Bone marrow (tissue), 2 donors: ENCODE measurements at places on chromosomes 4 and X.

DNA sequence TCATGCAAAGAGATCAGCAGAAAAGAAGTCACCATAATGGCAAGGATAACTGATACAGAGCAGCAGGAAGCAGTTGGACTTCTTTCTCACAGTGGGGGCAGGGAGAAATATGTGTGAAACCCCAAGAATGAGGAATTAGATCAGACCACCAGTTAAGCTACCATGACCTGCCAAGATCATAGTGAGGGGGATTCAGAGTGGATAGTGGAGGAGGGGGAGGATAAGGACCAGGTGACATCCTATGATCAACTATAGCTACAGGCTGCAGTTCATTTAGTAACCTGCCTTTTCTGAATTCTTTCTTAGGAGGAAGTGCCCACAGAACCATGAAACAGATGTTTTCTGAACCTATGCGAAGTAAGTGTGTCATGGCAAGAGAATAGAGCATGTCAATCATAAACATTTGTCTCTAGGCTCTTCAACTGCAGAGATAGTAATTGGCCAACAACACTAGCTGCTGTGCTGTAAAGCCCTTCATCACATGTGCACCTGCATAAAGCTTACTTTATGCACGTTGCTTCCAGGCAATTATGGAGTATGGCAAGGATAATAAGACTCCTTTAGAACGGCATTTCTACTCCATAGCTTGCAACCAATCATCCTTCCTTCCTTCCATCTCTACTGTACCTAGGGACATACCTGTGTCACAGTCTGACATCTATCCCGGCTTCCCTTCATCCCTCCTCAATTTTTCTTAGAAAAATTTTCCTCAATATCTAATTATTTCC lies 329.7 kb downstream of the EPHA5 start:
- DNase-seq = no peak

GRCh38 chr4:26163425-26164362 lies 157.1 kb upstream of the RBPJ start:
- DNase-seq = no peak

- no peak for DNase-seq
These were observed 113.9 kb downstream of the RTL3 start for GRCh38 chrX:78545233-78545632.

DNA sequence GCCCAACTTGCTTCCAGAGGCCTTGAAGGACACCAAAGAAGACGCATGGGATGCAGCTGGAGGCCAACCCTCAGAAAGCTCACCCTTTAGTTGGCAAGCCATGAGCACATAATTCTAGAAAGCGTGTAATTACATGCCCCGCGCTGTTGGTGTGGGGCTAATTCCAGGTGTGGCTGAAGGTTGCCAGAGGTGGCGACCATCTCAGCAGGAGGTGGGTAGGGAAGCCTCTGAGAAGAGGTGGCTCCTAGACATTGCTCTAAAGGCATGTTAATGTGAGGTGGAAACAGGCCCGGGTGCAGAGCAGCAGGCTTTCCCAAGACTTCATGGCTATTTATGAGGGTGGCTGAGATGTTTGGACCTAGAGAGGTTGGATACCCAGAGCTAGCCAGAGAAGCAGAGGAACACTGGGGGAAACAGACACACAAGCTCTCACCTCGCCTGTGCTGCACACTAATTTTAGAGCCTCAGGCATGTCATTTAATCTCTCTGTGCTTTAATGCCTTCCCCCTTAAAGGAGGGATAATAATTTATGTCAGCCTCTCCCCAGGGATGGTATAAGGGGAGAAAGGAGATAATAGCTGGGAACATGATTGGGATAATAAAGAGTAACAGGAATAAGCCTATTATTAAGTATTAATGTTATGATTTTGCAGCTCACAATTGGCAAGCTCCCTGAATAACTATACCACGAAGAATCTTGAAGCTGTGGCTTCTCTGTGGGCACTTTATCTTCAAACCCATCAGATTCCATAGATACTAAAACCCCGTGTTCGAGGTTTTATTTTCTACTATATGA lies 60.0 kb upstream of the HELT start:
- DNase-seq = no peak

- DNase-seq = no peak
These were observed 14.7 kb upstream of the CYP2U1 start for GRCh38 chr4:107916623-107917022.

DNA sequence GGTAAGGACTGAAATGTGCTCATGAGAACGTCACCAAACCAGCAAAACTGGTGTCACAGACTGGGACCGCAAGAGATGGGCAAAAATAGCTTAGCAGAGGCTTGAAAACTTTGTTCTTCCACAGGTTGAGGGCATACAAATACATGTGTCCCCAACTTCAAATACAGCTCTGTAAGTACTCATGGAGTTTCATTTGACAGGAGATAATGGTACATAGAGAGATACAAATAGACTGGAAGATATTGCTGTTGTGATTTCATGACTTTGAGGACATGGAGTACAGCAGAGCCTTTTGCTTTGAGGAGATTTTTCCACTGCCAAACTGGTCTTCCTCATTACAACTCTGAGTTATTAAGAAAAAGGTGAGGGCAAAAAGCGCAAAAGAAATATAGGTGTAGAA lies 70.7 kb downstream of the STX18 start:
- no peak for DNase-seq

DNA sequence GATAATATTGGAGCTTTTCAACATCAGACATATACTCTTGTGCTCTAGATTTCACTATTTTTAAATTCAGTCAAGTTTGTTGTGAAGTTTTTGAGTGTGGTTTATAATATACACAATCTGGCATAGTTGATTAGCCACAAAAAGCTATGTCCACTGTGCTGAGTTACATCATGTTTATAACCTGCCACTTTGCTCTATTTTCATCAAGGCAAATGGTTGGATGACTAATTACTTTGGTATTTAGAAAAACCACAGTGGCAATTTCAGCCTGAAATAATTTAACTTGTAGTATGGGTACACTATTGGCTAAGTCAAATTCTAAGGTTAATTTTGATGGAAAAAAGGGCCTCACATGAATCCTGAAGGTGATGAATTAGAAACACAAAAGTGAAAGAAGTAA lies 262.6 kb downstream of the C4orf33 start:
- DNase-seq = no peak

DNA sequence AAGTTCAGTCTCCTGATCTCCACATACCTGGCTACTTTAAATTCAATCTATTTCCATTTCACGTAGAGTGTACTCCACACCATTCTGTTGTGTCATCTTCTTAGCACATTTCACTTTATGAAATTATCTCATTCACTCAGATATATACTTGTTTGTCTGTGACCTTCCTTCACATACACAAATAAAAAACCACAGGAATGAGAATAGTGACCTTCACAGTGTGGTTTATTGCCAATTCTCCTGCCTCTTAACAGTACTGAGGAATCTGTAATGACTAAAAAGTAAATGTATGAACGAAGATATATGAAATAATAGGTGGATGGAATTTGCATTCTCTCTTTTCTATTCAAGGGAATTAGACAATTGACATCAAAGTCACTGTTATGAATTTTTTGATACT lies 183.9 kb upstream of the PCDH7 start:
- no peak for DNase-seq

GRCh38 chr4:141220271-141220670 lies 424 bp upstream of the ZNF330 start:
- DNase-seq = no peak

- no peak for DNase-seq
These were observed 136.3 kb downstream of the MGST2 start for GRCh38 chr4:139801895-139802294.

DNA sequence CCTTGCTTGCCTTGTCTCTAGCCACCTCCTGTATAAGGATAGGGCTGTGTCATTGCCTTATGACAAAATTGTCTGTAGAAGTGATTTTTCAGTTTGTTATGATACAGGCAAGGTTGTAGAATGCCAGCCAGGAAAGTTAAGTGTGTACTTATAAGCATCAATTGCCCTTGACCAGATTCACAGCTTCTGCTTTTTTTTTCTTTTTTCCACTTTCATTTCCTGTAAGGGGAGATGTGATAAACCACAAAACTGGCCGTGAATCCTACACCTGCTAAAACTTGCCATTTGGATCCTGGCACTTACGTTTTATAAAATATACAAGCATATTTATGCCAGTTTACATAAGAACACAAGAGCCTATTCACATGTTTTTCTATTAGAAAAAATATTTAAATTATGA lies 35.0 kb upstream of the BMPR1B start:
- DNase-seq = no peak

GRCh38 chr4:8038719-8039251 lies 99.1 kb upstream of the AFAP1 start:
- no peak for DNase-seq

GRCh38 chrX:107451731-107452130 lies 2.3 kb downstream of the FRMPD3 start:
- no peak for DNase-seq

- DNase-seq = no peak
These were observed 91.6 kb upstream of the GNPDA2 start for GRCh38 chr4:44817930-44818329.

GRCh38 chrX:7111518-7111917 lies 36.0 kb upstream of the STS start:
- DNase-seq = no peak

DNA sequence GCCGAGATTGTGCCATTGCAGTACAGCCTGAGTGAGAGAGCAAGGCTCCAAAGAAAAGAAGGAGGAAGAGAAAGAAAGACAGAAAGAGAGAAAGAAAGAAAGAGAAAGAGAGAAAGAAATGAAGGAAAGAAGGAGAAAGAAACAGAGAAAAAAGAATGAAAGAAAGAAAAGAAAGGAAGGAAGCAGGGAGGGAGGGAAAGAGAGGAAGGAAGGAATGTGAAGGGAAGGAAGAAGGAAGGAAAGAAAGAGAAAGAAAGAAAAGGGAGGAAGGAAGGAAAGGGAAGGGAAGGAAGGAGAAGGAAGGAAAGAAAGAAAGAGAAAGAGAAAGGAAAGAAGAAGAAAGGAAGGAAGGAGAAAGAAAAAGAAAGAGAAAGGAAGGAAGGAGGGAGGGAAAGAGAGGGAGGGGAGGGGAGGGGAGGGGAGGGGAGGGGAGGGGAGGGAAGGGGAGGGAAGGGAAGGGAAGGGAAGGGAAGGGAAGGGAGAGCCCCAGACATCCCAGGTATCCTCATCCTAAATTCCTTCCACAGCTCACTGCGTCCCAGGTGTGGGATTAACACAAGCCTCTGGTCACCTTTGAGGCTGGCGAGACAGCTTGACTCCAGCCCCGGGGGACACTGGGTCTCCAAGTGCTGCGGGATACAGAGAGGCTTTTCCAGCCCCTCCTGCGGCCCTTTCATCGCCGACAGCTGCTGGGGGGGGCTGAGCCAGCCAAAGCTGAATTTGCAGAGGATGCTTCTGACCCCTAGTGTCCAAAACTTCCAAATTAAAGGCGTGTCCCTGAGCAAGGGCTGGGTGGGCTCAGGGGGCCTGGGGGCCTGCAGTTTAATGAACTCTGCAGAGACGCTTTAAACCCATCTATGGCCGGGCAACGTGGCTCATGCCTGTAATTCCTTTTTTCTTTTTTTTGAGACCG lies 24.2 kb upstream of the CSF2RA start:
- DNase-seq = peak; percentile 4

DNA sequence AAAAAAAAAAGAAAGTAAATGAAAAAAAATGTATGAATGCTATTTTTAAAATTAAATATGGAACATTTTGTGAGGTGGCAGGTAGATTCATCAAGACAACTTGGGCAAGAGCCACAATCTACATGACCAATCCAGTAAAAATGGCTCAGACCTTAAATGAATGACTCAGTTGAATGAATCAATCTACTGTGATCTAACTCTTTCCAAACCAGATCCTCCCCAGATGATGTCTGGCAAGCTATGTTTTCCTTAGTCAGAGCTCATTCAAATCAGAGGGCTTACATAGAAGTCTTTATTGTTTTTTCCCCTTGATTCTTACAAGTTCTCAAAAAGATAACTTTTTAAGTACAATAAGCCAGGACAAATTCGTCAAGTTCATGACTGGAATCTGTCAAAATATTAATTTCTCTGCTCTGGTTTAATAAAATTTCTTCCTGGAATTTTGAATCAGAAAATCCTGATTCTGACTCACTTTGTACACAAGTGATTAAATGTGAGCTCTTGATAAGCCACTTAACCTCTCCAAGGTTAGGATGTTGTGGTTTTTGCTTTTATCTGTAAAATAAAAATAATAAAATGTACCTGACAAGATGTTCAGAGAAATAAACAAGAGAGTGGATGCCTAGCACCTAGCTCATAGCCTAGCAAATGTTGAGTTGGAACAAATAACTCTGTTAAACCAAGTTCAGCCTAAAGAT lies 105.6 kb upstream of the SMIM31 start:
- no peak for DNase-seq

GRCh38 chr4:8270418-8270771 lies 841 bp downstream of the HTRA3 start:
- no peak for DNase-seq

GRCh38 chrX:43885617-43886016 lies 3.4 kb upstream of the MAOB start:
- DNase-seq = no peak

GRCh38 chr4:181949704-181950312 lies 293.4 kb upstream of the TENM3 start:
- DNase-seq = no peak

DNA sequence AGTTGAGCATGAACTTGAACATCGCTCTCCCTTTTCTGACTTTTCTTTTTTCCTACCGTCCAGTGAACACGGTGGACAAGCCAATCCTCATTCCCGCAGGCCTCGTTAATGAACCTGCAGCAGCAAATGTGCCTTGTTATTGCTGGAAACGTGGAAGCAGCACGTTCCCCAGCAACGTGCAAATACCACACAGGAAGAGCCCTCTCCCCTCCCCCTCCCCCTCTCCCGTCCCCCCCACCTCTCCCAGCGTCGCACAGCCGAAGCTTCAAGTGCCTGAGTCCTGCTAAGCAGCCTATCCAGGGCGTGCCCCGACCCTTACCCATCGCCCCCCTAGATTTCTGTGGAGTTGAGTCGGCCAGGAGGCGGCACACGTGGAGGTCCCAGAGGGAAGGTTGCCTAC lies 219.9 kb downstream of the BCOR start:
- DNase-seq = no peak

- DNase-seq = no peak
These were observed 57.0 kb downstream of the PLAC1 start for GRCh38 chrX:134601240-134601765.

GRCh38 chr4:37001688-37002436 lies 242.7 kb upstream of the NWD2 start:
- DNase-seq = no peak

- no peak for DNase-seq
These were observed 2614.2 kb downstream of the PCDH7 start for GRCh38 chr4:33334416-33334815.

- DNase-seq = no peak
These were observed 38.7 kb downstream of the SPATA4 start for GRCh38 chr4:176156656-176157055.

- no peak for DNase-seq
These were observed 165.3 kb upstream of the MAP3K15 start for GRCh38 chrX:19680580-19680979.
